ENCODE measurements at places on chromosomes 12 and 14.

DNA sequence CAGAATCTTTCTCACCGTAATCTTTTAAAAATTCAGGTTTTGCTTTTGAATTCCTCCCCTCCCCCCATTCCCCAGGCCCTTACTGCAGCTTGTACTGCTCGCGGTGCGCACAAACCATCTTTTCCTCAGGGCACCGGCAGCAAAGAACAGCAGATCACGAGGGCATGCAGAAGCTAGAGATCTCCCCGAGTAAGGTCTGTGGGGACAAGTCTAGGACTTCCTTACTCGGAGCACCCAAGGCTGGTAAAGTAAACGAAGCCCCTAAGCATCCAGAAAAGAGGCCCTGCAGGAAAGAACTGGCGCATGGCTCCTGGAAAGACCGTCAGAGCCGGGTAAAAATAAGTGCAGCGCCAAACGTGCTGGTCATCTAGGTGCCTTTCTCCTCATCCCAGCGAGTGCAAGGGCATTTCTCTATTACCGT lies 727 bp downstream of the LDHB start:
- peak; percentile 25 for DNase-seq

GRCh38 chr12:18752280-18752920 lies 14.5 kb downstream of the CAPZA3 start:
- DNase-seq, result peak; percentile 97

GRCh38 chr14:92503756-92504491 lies 9.7 kb upstream of the RIN3 start:
- DNase-seq, result peak; percentile 76

- DNase-seq, result no peak
Measured at GRCh38 chr12:97513950-97514349, 51.3 kb downstream of the RMST start.

- DNase-seq, result no peak
Measured at GRCh38 chr12:68673788-68674187, 13.0 kb upstream of the NUP107 start.

DNA sequence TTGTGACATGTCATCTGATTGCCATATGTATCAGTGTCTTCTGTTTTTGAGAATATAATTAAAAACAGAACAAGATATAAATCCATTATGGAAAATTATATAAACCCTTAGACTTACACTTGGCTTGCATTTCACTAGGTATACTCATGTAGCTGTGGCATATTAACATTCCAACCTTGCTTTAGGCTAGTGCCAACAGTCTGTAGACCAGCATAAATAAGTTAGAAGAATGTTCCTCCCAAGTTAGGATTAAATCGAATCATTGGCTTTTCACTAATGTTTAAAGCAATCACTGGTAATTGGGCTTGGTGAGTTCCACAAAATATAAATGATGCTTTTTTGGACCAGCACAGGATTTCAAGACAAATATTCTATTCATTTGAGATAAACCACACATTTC lies 103.0 kb downstream of the LIN7A start:
- DNase-seq, result no peak
